ENCODE measurements at places on chromosomes 16 and 17. TPM values are rescaled to one million over a fixed set of nuclear protein-coding genes. Genes with fewer than 3 reads are reported as not detected.

DNA sequence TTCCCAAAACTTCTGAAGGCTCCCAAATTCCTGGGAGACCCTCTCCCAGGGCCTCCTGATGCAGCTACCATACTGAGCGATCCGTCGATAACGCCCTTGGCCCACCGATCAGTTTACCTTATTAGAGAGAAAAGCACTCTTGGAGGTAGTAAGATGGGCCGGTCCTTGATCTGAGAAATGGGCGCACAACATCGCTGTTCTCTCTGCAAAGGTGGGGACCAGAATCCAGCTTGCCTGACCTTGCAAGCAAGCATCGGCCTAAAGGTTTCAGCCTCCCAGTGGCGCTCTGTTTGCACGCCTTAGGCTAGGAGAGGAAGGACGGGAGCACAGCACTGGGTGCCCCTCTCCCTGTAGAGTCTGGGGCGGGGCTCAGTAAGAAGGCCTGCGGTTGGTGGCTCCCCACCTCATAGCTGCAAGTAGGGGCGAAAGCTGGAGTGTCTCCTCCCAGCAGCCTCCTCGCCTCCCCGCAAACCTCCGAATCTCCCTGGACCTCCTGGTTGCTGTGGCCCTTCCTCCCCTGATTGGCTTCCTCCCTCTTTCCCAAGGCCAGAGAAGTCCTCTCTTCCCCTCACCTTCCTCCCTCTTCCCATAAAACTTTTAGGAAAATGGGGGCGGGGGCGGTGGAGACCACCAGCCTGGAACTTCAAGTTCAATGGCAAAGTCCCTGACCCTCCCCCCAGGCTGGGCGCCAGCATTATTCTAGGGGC is at the start of gene PRAC1:
Gene PRAC1 (minus strand): TSS at position 318 of the 707 bp plus-strand sequence. CDS start 126 bp downstream, at position 192.
- no peak for DNase-seq

DNA sequence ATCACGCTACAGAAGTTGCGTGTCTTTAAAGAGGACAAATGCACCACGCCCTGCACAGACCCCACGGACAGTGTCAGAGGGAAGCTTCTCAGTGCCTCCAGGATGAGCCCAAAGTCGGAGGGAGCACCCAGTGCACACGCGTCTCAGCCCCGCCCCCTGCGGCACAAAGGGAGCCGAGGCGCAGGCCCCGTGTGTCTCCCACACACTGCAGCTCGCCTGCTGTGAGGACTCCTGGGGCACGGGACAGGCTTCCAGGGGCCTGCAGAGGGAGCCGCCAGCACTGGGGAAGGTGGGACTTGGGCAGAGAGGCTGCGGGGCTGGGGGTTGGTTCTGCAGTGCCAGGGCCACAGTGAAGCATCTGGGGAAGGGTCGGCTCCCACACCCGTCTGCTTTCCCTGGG is 77.4 kb downstream of the LMF1 start:
- DNase-seq: no peak

DNA sequence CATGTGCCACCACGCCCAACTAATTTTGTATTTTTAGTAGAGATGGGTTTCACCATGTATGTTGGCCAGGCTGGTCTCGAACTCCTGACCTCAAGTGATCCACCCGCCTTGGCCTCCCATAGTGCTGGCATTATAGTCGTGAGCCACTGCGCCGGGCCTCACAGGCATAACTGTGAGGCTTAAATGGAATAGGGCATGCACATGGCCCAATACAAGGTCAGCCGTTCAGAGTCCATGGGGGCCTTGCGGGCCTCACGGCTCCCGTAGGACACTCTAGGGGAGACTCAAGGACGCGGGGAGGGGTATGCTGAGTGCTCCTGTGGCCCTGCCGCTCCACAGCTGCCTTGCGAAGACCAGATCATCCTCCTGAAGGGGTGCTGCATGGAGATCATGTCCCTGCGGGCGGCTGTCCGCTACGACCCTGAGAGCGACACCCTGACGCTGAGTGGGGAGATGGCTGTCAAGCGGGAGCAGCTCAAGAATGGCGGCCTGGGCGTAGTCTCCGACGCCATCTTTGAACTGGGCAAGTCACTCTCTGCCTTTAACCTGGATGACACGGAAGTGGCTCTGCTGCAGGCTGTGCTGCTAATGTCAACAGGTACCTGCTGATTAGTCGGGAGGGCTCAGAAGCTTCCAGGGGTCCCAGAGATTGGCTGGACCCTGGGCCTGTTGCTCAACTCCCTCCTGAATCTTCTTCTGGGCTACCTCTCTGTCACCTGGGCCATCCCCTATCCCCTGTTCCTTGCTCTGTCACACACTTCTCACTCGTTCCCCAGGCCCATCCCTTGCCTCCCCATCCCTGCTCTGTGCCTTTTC is 12.3 kb downstream of the NR1D1 start:
- DNase-seq: no peak

GRCh38 chr17:9228408-9229159 is 207.3 kb downstream of the NTN1 start:
- DNase-seq: peak; percentile 83

DNA sequence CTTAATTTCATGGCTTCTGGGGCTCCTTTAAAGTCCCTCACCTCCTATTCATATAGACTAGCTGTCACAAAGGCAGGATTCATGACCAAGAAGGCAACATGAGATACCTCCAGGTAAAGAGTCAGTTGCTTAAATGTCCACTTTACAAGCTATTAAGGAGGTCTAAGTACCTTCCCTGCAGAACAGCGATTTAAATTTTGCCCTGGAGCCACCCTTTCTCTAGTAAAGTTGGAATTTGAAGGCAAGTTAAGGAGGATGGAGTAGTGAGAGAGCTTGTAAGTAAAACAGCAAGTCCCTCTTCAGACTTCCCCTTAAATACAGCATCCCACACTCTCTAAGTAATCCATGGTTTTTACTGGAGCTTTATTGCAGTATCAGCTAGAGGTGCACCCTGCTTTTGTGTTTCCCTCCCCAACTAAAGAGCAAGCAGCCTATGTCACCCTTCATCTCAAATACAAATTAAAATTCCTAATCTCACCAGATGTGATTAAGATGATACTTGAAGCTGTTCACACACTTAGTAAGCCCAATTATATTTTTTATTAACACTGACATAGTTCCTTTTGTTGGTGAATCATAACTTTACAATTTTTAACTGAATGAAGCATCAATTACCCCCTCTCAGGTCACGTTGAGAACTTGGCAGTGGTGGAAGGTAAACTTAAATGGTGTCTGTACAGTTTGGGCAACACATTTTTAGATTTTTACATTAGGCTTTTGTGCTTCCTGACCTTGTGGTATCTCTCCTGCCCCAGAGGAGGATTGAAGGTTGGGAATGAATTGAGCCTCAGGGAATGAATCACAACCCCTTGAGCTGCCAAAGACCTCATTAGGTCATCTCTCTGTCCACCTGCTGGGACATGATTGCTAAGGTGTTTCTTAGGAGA is 108.9 kb downstream of the TANGO6 start:
- DNase-seq: peak; percentile 33

DNA sequence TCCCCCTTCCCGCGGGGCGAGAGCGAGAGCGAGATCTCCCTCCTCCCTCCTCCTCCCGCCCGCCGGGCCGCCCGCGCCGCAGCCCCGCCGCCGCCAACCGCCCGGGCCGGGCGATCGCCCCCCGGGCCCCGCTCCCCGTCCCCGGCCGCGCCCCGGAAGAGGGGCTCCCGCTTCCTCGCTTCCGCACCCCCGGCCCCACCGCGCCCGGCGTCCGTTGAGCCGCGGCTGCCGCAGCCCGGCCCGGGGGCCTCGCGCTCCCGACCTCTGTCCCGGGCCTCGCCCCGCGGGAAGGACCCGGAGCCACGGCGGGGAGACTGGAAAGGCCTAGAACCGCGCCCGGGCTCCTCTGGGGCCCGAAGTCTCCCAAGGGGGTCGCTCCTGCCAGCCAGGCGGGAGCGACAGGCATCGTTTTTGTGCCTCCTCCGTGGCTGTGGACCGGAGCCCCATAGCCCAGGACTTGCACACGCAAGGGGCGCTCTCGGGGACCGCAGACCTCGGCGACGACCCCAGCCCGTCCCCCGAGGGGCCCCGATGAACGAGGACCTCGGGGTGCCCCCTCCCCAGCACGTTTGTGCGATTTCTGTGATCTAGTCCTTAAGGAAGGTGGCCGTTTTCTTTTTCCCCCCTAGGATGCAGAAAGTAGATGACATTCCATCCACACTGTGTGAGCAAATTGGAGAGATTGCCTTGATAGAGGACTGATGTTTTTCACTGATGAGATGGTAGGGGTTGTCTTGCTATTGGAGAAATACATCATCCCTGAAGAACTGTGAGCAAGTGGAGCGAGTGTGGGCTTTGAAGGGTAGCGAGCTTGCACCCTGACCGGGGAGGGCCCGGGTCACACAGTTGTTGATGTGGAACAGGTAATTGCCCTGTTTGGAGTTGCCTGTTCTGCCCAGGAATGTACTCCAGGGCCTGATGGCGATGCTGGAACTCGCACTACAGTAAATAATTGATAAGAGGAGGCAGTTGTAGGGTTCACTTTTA is 611 bp downstream of the BANP start:
- DNase-seq: peak; percentile 34

DNA sequence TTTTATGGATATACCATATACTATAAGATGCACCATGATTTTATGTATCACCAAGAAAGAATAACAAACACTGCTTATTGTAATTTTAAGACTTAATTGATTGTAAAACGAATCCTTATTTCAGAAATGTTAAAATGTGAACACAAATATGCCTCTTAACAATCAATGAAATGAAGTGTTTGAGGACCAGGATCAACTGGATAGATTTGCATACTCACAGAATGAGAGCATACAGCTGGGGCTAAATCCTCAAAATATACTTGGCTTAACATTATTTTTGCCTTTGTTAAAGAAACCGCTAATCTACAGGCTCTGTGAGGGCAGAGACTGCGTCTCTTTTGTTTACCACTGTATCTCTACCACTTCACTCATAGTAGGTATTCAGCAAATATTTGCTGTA is 93.6 kb downstream of the SPACA3 start:
- DNase-seq: no peak

DNA sequence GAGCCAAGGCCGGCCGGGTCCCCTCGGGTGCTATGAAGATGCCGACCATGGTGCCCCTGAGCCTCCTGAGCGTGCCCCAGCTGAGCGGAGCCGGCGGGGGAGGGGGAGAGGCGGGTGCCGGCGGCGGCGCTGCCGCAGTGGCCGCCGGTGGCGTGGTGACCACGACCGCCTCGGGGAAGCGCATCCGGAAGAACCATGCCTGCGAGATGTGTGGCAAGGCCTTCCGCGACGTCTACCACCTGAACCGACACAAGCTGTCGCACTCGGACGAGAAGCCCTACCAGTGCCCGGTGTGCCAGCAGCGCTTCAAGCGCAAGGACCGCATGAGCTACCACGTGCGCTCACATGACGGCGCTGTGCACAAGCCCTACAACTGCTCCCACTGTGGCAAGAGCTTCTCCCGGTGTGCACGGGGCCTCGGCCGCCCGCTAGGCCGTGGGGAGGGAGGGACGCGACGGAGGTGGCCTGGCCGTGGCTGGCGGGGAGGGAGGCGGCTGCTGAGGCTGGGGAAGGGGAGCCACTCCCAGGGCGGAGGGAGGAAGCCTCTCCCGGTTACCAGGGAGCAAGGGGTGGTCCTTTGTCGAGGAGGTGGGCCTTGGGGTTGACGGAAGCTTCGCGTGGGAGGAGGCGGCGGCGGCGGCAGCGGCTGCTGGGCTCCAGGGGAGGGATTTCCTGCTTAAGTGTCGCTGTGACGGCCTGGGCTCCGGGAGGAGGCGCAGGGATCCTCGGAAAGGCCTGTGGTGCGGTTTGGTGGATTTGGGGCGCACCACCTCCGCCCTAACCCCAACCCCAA is 1.3 kb downstream of the MAZ start:
- peak; percentile 91 for DNase-seq

The KRT24 gene
- total RNA-seq: not detected

The CCL5 gene
- total RNA-seq: not detected

The HDAC5 gene
- total RNA-seq: 53.1 TPM

The DNAH3 gene
- not detected for total RNA-seq

The SLFN12L gene
- not detected for total RNA-seq

The NDUFAB1 gene
- 125 TPM for total RNA-seq
